ENCODE measurements at places on chromosomes 4 and X.

DNA sequence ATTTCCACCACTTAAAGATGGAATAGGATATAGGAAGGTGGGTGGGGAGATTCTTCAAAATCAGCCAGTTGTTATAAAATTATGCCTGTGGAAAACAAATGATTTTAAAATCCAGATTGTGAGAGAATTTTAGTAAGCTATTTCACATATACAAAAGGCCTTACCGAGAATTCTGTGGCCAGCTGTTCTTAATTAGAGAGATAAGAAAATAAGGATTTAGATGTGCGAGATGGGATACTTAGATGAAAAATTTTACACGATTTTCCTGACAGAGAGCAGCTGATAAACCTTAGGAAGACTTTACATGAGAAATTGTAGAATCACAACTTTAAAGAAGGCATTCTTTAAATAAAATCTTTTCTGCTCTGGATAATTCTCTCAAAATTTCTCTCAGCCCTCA, 94.5 kb upstream of the IQCM start:
- no peak for DNase-seq

GRCh38 chr4:105934386-105934785, 39.1 kb downstream of the NPNT start:
- DNase-seq: no peak

- peak; percentile 13 for DNase-seq
Measured at GRCh38 chr4:176340871-176341685, 21.3 kb downstream of the SPCS3 start.

DNA sequence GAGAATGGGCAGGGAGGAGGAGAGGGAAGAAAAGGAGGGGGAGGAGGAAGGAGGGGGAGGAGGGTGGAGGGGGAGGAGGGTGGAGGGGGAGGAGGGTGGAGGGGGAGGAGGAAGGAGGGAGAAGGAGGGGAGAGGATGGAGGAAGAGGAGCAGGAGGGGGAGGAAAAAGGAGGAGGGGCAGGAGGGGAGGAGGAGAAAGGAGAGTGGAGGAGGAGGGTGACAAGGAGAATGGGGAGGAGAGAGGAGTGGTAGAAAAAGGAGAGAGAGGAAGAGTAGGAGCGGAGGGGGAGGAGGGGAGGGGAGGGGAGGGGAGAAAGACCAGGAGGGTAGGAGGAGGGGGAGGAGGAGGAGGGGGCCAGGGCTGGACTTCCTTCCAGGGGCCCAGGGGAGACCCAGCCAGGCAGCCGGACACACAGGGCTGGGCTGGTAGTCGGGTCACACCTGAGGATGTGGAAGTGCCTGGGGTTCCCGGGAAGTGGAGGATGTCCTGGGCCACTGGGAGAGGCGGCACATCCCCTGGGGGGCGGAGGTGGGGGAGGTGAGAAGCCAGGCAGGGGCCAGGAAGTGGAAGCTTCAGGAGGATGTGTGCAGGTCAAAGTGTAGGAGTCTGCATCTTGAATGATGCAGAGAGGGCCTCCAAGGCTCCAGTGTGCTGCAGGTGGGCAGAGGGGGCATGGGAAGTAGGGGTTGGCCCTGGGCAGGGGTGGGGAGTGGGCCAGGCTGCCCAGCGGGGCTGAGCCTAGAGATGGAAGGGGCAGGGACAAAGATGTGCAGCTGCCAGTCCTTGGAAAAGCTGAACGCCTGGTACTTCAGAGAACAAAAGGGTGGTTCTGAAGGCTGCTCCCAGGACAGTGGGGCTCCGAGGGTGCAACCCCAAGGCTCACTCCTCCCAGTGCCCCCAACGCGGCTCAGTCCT, 18.8 kb downstream of the IL3RA start:
- DNase-seq: no peak

DNA sequence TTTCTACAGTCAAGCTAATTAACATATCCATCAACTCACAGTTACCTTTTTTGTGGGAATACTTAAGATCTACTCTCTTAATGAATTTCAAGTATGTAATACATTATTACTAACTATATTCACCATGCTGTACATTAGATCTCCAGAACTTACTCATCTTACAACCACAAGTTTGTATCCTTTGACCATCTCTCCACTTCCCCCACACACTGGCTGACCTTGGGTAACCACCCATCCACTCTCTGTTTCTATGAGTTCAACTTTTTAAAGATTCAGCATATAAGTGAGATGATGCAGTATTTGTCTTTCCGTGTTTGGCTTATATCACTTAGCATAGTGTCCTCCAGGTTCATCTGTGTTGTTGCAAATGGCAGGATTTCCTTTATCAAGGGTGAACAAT, 30.5 kb upstream of the MAGED1 start:
- DNase-seq: no peak

- no peak for DNase-seq
Measured at GRCh38 chrX:117680286-117680685, 436.3 kb downstream of the KLHL13 start.

DNA sequence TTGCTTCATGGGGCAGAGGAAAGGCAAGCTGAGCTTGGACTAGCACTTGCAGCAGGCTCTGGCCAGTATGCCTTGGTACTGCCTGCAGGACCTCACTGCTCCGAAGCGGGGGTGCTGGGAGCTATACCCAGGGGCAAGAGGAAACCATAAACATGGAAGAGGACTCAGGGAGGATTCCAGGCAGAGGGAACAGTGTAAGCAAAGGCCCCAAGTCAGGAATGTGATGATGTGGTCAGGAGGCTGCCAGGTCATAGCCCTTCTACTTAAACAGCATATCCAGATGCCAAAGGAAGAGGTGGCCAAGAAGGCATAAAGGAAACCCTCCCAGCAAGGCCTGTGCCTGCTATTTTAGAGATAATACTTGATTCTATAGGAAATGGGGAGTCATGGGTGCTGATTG, 31.1 kb downstream of the RAB40AL start:
- DNase-seq: no peak

- DNase-seq: no peak
Measured at GRCh38 chrX:151711787-151712186, 4.0 kb upstream of the FATE1 start.

DNA sequence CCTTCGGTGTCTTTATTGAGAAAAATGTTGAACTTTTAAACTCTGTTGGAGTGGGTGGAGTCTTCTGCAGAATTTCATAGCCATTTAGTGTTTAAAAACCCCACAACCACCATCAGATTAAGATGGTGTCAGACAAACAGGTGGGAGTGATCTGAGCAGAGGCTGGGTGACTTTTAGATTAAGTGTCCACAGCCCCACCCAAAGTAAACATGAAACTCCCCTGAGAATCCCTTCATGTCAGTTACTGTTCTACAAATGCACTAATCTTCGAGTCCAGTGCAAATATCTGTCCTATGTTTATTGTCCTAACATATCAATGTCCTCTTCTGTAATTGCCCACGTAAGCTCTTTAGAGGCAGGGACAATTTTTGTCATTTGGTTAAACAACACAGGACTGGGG, 175.6 kb upstream of the RBPJ start:
- no peak for DNase-seq

- no peak for DNase-seq
Measured at GRCh38 chr4:123380728-123381716, 15.6 kb upstream of the SPRY1 start.

GRCh38 chrX:111355523-111356115, 56.4 kb downstream of the DCX start:
- DNase-seq: no peak

DNA sequence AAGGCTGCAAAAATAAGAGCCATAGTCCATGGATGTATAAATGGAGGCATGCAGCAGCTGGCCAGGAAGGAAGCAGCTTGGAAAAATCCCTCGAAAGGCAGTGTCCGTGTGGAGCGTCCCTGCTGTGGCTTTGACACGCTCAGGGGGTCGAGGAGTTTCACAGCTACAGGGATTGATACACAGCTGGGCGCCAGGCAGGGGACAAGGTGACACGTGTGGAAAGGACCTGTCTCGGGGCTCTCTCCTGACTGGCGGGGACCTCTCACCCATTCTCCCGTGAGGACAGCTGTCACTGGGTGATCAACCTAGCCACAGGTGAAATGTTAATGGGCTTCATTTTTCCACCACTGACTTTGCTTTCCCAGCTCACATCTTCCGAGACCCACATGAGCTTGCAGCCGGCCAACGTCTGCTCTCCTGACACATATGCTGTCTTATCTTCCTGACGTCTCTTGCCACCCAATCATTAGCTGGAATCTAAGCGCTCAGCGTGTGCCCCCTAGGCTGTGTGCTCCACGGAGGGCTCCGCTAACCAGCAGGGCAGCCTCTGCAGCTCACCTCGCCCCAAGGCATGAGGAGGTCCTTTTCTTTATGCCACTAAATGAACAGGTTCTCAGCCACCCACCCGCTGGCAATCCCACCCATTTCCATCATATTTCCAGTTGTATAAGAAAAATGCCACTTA, 89.4 kb upstream of the AFAP1 start:
- no peak for DNase-seq

DNA sequence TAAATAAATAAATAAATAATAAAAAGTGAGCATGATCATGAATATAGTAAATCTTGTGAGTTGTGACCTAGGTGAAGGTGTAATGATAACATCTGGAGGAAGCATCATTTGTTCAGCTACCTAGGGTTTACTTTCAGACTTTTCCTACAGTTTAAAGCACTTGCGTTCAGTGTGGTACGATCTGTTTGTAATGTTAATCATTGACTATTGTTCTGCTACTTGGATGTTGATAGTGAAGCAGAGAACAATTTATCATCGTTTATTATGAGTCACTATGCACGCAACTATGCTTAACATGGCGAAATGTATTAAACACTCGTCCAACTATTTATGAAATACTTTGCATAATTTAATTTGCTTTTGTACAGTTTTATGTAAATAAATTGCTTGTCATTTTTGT, 426.2 kb downstream of the PCDH7 start:
- no peak for DNase-seq

DNA sequence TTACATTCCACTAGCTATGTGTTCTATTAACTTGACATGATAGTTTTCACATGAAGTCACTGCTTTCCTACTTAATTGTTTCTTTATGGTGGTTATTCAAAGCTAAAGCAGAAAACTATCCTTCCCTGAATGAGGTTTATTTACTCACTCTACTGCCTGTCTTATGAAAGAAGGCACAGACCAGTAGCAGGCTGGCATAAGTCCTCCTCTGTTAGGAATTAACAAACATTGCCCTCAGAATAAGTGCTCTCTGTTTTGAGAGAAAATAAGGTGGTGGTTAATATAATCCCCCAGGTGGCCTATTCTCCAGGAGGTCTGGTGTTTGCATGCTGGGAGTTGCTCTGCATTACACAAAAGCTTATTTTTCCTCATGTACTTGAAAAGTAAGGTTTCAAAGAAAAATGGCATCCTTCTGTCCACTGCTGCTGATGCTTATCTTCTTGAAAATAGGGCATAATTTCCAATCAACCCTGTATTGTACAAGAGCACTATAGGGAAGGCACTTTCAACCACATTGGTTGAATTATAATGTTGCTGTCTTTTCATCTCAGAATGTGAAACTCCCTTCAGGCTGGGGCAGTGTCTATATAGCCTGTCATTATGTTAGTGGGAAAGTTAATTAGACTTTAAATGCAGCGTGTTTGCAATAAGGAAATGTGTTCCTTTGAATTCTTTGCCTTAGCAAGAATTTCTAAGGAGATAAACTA, 119.7 kb upstream of the TBC1D9 start:
- DNase-seq: no peak

- DNase-seq: no peak
Measured at GRCh38 chr4:3658530-3658913, 107.7 kb upstream of the ADRA2C start.

DNA sequence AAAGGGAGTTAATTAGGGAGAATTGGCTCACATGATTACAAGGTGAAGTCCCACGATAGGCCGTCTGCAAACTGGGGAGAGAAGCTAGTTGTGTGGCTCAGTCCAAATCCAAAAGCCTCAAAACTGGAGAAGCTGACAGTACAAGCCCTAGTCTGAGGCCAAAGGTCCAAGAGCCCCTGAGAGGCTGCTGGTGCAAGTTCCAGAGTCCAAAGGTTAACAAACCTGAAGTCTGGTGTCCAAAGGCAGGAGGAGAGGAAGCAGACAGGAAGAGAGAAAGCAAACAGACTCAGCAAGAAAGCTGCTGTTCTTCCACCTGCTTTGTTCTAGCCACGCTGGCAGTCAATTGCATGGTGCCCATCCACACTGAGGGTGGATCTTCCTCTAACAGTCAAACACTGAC, 29.0 kb upstream of the SPACA5B start:
- DNase-seq: no peak

DNA sequence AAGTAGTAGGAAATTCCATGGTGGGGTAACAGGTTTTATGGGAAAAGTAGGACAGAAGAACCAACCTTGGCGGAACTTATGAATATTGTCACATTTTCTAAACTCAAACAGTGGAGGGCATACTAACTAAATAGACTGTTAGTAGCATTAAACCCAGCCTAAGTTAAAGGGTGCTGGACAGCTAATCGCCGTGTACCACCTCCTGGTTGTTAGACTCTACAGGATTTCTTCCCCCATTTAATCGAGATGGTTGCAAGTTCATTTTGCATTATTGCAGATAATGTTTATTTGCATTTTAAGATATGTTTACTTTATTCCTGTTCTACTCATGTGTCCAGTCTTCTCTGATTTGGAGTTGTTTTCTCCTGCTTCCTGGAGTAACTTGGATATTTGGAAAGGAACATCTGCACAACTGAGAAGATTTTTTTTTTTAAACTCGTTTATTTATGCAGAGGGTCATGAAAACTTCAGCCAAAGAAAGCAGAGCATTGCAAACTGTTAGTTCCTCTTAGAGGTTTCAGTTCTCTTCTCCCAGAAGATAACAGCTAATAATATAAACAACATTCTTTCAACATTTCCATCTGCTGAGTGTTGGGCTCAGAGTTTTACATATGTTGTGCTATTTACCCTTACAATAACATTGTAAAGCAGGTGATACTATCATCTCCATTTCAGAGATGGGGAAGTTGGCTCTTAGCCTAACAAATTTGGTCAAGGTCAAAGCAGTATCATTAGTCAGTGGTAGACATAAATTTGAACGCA, 51.5 kb upstream of the TBC1D9 start:
- DNase-seq: peak; percentile 8

DNA sequence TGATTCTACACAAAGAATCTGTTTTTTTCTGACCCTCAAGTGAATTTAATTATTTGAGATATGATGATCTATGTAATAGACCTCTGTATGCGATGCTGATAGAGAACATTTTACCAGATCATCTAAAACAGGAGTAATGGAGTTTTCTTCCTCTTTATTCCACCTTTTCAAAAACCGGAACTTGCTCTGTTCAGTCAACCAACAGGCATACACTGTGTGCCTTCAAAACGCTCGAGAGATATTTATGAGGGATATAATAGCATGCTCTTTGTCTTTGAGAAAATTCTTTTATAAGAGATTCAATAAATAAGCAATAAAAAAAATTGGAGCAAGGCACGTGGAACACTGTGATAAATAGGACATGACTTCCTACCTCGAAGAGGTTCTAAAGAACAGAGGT, 2.0 kb downstream of the NYX start:
- no peak for DNase-seq

GRCh38 chrX:30875957-30876356, 13.1 kb downstream of the TAB3 start:
- no peak for DNase-seq

- no peak for DNase-seq
Measured at GRCh38 chrX:78327370-78328086, at the start of gene CYSLTR1. TSS of gene CYSLTR1 (minus strand) at chrX:78327611. CDS start at chrX:78273746, 53,865 bp downstream.

- no peak for DNase-seq
Measured at GRCh38 chr4:174689618-174690017, 139.4 kb downstream of the GLRA3 start.

GRCh38 chr4:85391589-85392410, 83.2 kb upstream of the ARHGAP24 start:
- no peak for DNase-seq

GRCh38 chr4:163703251-163703650, 208.8 kb downstream of the TMA16 start:
- DNase-seq: no peak

- no peak for DNase-seq
Measured at GRCh38 chr4:144699565-144699964, 53.6 kb downstream of the HHIP start.

All from NCI-H2171 (cell line).